Activated T-helper 2 cell treated with anti-CD3 and anti-CD28 coated beads, Interferon-gamma antibody, Interleukin-2, Interleukin-4, amounts not matched to agents 10 μg/mL and 5 μg/mL and 100 μg/mL, durations not matched to agents 14 hours and 24 hours and 36 hours (primary cell): ENCODE measurements at places on chromosomes 5 and 9.
A peak's percentile ranks its signal among the peaks of the same experiment; 100 is the strongest.

DNA sequence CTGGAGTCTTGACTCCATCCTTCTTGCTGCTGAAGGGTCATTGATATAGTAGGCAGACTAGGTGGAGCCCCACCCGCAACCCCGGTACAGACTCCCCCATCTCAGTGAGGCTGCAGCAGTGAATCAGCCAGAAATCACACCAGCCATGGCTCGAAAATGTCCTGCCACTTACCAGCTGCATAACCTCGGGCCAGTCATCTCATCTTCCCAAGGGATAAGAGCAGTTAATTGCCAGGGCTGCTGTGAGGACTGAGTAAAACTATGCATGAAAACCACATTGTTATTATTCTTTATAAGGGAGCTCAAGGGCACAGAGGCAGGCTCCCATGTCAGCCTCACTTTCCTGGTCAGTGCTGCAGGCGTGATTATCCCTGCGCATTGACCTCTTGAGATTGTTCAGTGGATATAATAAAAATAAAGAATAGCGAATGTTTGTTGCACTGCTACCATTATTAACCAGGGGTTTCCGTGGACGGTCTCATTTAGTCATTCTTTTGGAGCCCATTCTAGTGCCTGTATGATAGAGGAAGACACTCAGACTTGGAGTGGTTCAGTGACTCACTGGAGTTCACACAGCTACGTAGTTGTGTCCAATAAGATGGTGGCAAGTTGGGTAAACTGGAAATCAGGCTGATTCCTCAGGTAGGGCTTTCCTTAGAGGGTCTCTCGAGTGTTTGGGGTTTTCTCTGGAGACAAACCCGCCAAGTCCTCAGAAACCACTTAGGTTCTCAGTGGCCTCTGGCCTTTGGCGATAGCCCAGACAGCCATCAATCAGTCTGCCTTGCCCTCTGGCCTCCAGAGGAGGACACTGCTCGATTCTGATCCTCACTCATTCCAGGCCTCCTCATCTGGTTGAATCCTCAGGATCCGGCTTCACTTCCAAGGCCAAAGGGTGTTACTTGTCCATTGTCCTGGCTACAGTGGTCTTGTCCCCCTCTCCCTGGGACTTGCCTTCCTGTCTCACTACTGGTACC lies 39.9 kb downstream of the COL15A1 start:
- no peak for DNase-seq

- DNase-seq, result no peak
These were observed 714 bp downstream of the UBE2D2 start for GRCh38 chr5:139561655-139562451.

- no peak for DNase-seq
These were observed 53.9 kb upstream of the TRIM32 start for GRCh38 chr9:116632990-116633838.

DNA sequence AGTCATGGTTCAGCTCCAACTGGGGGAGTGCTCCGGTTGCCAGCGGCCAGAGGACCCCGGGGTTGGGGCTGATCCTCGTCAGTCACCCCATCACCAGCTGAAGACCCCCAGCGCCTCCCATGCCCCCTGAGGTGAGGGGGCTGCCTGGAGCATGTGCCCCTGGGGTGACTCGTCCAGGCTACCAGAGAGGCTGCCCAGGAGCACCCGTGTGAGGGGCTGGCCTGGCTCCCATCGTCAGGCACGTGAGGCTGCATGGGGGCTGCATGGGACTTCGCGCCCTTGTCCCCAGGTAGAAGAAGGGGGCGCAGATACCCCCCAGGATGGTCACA lies 46.4 kb upstream of the EGFL7 start:
- DNase-seq, result no peak

GRCh38 chr9:9004810-9005209 lies 1205.2 kb upstream of the DMAC1 start:
- DNase-seq, result no peak

DNA sequence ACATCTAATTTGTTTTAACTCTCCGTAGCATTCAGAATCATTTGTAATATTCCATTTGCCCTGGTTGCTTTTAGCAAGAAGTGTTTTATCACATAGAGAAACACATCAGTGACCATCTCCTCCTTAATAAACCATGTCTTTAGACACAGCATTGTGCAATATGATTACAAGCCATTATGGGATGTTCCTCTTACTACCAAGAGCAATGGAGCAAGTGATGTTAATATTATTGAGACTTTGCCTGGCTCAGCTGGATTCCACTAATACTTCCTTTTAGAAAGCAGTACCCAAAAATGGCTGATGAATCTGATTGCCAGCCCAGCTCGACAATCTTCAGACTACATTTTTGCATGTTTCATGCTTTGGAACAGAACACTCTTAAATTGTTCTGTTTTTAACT lies 364.2 kb downstream of the OSTF1 start:
- no peak for DNase-seq

DNA sequence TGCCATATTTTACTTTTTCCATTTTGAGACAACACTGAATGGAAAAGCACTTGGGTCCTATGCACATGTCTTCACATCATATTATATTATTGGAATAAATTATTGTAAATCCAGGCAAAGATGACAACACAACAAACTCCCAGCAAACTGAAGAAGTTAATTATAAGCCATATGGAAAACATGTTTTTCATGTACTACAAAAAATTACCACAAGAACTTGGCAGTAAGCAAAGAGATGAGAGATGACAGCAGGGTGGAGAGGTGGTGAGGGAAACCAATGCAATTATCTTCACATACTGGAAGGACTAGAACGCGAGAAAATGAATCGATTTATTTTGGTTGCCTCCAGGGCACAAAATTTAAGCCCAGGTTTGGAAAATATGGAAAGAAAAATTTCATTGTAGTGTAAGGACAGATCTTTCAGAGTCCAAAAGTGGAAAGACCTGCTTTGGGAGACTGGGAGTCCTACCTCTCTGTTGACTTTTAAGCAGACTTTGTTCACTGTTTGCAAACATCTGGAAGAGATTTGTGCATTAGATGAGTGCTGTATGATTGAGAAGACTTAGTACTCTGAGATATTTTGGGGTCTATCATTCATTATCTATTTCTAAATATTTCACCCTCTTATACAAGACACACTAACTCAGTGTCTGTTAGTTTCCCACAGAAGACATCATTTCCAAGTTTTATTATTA lies 138.0 kb downstream of the TMEM232 start:
- DNase-seq, result no peak

GRCh38 chr5:156920042-156920860 lies 42.8 kb downstream of the TIMD4 start:
- peak; percentile 39 for DNase-seq

- DNase-seq, result no peak
These were observed 67.4 kb downstream of the RAD23B start for GRCh38 chr9:107350443-107350842.

DNA sequence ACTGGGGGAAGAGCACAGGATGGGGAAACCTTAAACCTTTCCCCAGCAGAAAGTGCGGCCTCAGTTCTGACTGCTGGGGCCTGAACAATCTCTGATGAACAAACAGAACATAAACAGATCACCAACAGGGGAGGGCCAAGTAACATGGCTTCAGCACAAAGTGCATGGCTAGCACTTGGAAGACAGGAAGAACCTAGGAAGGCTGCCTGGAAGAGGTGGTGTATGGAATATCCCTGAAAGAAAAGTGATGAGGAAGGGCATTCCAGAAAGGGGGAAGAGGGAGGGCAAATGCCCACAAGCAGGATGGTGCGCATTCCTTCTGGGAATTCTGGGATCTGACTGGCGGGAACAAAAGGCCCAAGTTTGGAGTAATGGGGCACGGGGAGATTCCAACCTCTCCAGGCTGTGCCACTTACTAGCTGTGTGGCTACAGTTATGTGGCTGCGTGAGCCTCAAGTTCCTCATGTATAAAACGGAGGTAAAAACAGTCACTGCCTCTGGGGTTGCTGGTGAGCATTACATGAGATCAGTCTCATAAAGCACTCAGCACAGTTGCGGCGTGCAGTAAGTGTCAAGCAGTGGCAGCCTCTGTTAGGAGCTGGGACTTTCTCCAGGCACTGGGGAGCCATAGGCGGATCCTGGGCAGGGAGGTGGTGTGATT lies 1.6 kb downstream of the PDGFRB start:
- no peak for DNase-seq

- DNase-seq, result no peak
These were observed 208.0 kb upstream of the TRIM32 start for GRCh38 chr9:116479056-116479544.

DNA sequence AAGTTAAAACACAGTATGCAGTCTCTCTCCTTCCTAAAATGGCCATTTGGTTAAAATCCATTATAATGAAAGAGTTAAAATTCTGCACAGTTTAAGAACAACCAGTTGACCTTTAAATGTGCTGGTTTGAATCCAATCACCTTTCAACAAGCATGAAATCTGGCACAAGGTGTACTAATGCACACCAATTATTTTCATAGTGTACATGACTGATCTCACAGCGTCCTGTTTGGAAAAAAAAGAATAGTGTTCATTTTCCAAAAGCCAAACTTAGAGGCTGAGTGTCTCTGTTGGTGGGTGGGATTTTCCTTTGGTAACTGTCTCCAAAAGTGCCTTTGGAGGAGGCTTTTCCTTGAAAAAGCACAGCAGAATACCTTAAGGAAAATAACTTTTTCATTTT lies 180.6 kb downstream of the DEPDC1B start:
- no peak for DNase-seq

GRCh38 chr9:607417-607816 lies 234.1 kb upstream of the DMRT1 start:
- no peak for DNase-seq

DNA sequence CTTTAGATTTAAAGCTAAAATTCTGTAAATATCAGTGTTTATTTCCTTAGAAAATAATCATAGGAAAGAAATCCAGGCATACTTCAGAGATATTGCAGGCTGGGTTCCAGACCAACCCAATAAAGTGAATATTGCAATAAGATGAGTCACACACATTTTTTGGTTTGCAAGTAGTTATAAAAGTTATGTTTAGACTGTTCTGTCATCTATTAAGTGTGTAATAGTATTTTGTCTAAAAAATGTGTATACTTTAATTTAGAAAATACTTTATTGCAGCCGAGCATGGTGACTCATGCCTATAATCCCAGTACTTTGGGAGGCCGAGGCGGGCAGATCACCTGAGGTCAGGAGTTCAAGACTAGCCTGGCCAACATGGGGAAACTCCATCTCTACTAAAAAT lies 6.9 kb upstream of the RIC1 start:
- no peak for DNase-seq

DNA sequence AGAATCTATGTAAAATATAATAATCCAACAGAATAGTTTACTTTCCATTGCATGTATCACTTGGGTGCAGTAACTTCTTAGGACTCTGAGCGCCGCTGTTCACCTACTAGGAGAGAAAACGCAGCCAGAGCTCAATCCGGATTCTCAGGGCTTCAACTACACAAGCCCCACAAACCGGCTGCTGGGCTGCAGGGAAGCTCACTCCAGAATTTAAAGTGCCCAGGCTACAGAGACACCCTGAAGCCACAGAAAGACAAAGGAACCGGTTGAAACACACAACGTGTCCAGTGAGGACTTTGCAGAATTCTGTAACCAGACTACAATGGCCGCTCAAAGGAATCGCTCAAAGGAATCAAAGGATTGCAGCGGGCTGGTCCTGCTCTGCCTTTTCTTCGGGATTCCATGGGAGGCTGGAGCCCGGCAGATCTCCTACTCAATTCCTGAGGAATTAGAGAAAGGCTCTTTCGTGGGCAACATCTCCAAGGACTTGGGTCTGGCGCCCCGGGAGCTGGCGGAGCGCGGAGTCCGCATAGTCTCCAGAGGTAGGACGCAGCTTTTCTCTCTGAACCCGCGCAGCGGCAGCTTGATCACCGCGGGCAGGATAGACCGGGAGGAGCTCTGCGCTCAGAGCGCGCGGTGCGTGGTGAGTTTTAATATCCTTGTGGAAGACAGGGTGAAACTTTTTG lies at the start of gene PCDHGA10:
PCDHGA10 (plus strand) TSS at position 134 of the 686 bp plus-strand sequence; CDS start at position 323, 189 bp downstream.
- no peak for DNase-seq

DNA sequence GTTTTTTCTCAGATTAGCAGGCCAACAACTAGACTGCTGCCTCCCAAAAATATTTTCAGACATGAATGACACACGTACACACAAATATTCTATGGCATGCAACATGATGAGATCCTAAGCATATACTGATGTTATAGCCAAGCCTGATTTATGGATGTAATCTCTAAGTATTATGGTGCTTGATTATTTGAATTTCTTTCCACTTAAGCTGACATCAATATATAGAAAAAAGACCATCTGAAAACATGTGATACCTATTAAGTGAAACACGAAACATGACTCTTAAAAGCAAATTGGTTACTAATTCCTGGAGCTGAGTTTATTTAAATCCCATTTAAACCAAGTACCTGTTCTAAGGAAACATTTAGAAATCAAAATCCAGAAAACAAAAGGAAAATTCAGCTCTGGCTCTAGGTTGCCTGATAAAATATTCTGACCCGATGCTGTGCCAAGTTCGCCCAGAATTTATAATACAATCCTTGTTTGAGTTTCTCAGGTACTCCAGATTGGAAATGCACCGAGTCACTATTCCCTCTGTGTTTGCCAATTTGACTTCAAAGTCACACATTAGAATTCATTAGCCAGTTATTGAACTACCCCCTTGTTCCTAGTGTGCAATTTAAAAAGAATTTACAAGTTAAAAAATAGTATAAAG lies 548.6 kb downstream of the CSNK1G3 start:
- no peak for DNase-seq
